ENCODE measurements at places on chromosomes 7 and 10. TPM values are rescaled to one million over a fixed set of nuclear protein-coding genes. Genes with fewer than 3 reads are reported as not detected.

GRCh38 chr7:135645296-135645904 is 16.9 kb upstream of the STMP1 start:
- no peaks in the 10 kb centered on the region for H3K27me3 ChIP-seq
- no peaks in the 10 kb centered on the region for H3K4me1 ChIP-seq
- no peak for DNase-seq
- no peak overlapping the region for H3K27ac ChIP-seq

DNA sequence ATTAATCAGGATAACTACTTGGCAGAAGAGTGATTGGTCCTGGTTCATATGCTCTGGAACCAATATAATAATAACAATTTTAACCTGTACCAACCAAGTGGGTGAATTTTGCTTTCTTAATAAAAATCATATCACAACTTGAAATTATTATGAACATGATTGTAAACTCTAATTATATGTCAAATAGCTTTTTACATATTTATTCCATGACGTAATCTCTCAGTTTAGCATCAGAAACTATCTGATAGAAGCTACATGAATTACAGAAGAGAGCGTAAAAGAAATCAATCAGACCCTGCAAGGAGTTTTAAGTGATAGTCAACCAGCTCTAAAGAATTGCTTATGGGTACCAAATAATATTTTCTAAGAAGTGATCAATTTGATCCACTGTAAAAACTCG is 10.1 kb downstream of the GNG11 start:
- H3K27ac ChIP-seq, result no peak overlapping the region
- no peaks in the 10 kb centered on the region for H3K36me3 ChIP-seq
- H3K4me3 ChIP-seq, result no peak overlapping the region
- no peak for DNase-seq
- no peaks in the 10 kb centered on the region for H3K4me1 ChIP-seq

GRCh38 chr10:98296524-98296923 is 28.5 kb upstream of the LOXL4 start:
- H3K27ac ChIP-seq, result no peak overlapping the region
- no peaks in the 10 kb centered on the region for H3K36me3 ChIP-seq
- H3K27me3 ChIP-seq, result peaks cover 18% of the 10 kb centered on the region
- no peak for DNase-seq
- no peak overlapping the region for H3K4me3 ChIP-seq
- H3K4me1 ChIP-seq, result no peaks in the 10 kb centered on the region

DNA sequence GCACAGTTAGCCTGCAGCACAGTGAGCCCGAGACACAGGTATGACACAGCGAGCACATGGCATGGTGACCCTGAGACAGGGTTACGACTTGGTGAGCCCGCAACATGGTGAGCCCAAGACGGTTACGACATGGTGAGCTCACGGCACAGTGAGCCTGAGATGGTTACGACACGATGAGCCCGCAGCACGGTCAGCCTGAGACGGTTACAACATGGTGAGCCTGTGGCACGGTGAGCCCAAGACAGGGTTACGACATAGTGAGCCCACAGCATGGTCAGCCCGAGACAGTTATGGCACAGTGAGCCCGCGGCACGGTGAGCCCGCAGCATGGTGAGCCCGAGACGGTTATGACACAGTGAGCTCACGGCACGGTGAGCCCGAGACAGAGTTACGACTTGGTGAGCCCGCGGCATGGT is 156.1 kb downstream of the MAD1L1 start:
- no peak overlapping the region for H3K27ac ChIP-seq
- DNase-seq, result no peak
- no peaks in the 10 kb centered on the region for H3K4me1 ChIP-seq
- H3K27me3 ChIP-seq, result no peaks in the 10 kb centered on the region
- no peaks in the 10 kb centered on the region for H3K36me3 ChIP-seq

DNA sequence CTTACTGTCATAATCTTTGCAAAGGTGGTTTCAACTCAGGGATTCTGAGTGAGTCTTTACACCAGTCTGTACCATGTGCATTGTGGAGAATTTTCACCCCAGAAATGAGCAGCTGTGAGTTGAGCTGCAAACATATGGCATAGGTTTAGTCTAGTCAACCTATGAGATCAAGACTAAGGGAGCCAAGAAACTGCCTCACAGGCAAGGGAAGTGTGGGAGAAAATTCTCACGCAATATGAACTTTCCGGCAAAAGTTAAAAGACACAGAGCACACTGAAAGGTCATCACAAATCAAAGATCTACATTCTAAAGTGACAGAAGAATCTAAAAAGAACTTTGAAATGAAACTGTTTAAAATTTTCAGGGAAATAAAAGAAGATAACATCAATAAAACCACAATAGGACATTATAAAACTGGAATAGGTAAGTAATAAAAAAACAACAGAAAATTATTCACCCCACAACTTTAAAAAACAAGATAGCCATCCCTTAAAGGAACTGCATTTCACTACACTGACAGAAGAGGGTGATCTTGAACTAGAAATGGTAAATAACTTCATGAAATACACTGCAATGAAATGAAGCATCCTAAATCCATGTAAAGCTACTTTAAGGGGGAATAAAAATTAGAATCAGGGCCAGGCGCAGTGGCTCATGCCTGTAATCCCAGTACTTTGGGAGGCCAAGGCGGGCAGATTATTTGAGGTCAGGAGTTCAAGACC is 63.5 kb downstream of the LGI1 start:
- no peak overlapping the region for H3K27ac ChIP-seq
- H3K4me1 ChIP-seq, result no peaks in the 10 kb centered on the region
- peaks cover 30% of the 10 kb centered on the region for H3K27me3 ChIP-seq
- H3K36me3 ChIP-seq, result no peaks in the 10 kb centered on the region
- DNase-seq, result no peak

GRCh38 chr10:31515116-31515515 is 196.1 kb downstream of the ZEB1 start:
- no peak for DNase-seq
- H3K4me1 ChIP-seq, result no peaks in the 10 kb centered on the region
- H3K36me3 ChIP-seq, result peaks cover 40% of the 10 kb centered on the region
- no peak overlapping the region for H3K27ac ChIP-seq
- no peaks in the 10 kb centered on the region for H3K27me3 ChIP-seq
- no peak overlapping the region for H3K4me3 ChIP-seq

DNA sequence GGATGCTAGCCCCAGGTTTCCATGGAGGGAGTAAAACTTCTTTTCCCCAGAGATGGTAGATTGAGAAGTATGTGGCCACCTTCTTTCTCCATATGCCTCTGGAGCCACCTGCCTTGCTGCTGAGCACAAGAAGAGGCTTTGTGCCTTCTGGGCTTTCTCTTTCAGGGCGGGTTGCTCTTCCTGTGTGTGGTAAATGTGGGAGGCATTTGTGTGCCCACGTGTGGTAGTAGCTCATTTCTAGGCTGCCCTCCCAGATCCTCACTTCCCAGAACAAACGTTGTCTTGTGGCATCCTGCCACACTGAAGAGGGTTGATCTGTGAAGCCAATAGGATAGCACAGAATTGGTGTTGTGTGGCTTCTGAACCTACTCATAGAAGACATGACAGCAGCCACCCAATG is 342.0 kb upstream of the PODXL start:
- no peak overlapping the region for H3K4me3 ChIP-seq
- H3K27me3 ChIP-seq, result no peaks in the 10 kb centered on the region
- no peak for DNase-seq
- H3K4me1 ChIP-seq, result peaks cover 3% of the 10 kb centered on the region

DNA sequence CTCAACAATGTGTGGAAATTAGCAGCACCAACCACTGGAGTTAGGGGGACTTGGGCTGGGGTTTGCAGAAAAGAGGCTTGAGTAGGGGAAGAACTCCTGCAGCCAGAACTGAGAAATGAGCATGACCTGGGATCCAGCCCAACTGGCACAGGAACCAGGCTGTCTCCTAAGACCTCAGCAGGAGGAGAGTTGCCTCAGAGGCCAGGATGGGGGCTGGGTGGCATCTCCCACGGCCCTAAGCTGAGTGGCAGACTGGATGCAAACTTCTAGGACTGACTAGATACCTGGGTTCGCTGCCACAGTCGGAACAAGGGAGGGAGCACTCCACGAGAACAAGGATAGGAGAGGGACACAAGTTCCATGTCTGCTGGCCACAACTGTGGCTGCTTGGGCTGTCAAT is 62.6 kb downstream of the RNF32 start:
- H3K4me1 ChIP-seq, result peaks cover 11% of the 10 kb centered on the region
- no peak for DNase-seq
- no peak overlapping the region for H3K27ac ChIP-seq
- H3K27me3 ChIP-seq, result no peaks in the 10 kb centered on the region
- peaks cover 50% of the 10 kb centered on the region for H3K36me3 ChIP-seq

GRCh38 chr10:13758312-13758711 is 171.5 kb downstream of the PRPF18 start:
- H3K4me1 ChIP-seq, result peaks cover 11% of the 10 kb centered on the region
- no peaks in the 10 kb centered on the region for H3K36me3 ChIP-seq
- H3K4me3 ChIP-seq, result no peak overlapping the region
- H3K27ac ChIP-seq, result no peak overlapping the region
- peaks cover 10% of the 10 kb centered on the region for H3K27me3 ChIP-seq

DNA sequence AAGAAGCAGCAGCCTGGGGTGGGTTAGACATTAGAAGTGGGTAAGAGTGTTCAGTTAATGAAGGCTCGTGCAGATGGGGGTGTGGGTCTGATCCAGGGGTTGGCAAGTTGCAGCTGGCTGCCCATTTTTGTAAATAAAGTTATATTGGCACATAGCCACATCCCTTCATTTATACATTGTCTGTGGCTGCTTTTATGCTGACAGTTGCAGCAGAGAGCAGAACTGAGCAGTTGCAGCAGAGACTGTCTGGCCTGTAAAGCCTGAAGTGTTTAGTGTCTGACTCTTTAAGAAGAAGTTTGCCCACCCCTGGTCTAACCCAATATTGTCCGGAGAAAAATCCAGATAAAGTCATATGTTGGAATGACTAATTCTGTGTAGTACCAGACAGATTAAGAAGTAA is 38.1 kb downstream of the GLRX3 start:
- H3K4me3 ChIP-seq, result no peak overlapping the region
- peaks cover 44% of the 10 kb centered on the region for H3K4me1 ChIP-seq
- H3K27me3 ChIP-seq, result no peaks in the 10 kb centered on the region
- H3K36me3 ChIP-seq, result peaks cover 55% of the 10 kb centered on the region

DNA sequence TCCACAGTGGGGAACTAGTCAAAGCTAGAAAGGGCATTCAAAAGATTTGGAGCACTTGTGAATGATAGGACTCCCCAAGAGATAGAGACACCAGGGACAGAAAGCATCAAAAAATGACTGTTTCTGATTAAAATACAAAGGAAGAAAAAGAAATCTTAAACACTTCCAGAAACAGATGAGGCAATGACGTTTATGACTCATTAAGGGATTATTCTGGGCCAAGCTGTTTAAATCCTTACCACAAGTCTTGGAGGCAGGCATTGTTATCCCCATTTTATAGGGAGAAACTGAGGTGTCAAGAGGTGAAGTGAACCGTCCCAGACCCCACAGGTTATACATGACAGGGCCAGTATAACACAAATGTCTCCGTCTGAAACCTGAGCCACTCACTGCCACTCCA is 68.3 kb upstream of the AMPH start:
- DNase-seq, result no peak
- peaks cover 6% of the 10 kb centered on the region for H3K27me3 ChIP-seq
- no peaks in the 10 kb centered on the region for H3K4me1 ChIP-seq
- no peaks in the 10 kb centered on the region for H3K36me3 ChIP-seq

Gene NANOS1
- total RNA-seq, result 0.40 TPM

Gene AKR1C2
- not detected for total RNA-seq

Gene HPSE2
- total RNA-seq, result not detected

Gene LRGUK
- not detected for total RNA-seq

Gene CCL24
- total RNA-seq, result not detected
